Right lung (tissue), 10 donors: ENCODE measurements at places on chromosomes 6 and 20.
A peak's percentile ranks its signal among the peaks of the same experiment; 100 is the strongest.

DNA sequence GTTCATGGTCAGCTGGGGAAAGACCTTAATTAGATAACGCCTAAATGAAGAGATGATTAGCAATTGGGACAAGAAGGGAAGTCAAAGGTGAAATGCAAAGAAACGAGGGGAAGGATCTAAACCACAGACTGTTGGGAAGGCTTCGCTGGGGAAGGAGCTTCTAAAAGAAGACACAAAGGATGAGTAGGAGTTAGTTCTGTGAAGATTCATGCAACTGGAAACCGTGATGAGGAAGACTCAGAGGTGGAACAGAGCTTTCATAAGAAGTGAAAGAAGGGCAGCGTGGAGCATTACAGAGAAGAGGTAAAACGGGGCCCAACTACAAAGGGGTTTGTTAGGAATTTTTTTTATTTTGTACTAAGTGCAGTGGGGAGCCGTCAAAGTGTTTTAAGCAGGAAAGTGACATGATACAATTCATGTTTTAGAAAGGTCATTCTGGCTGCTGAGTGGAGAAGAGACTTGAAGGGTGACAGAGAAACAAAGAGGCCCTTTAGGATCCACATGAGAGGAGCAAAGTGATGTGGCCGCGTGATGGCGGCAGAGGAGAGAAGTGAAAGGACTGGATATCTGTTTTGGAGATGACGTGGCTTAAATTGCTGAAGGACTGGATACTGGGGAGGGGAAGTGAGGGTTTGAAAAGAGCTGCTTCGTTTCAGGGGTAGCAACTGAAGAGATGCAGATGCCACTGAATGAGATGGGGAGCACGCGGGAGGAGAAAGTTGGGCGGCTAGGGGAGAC is 33.6 kb downstream of the TTI1 start:
- DNase-seq = no peak

DNA sequence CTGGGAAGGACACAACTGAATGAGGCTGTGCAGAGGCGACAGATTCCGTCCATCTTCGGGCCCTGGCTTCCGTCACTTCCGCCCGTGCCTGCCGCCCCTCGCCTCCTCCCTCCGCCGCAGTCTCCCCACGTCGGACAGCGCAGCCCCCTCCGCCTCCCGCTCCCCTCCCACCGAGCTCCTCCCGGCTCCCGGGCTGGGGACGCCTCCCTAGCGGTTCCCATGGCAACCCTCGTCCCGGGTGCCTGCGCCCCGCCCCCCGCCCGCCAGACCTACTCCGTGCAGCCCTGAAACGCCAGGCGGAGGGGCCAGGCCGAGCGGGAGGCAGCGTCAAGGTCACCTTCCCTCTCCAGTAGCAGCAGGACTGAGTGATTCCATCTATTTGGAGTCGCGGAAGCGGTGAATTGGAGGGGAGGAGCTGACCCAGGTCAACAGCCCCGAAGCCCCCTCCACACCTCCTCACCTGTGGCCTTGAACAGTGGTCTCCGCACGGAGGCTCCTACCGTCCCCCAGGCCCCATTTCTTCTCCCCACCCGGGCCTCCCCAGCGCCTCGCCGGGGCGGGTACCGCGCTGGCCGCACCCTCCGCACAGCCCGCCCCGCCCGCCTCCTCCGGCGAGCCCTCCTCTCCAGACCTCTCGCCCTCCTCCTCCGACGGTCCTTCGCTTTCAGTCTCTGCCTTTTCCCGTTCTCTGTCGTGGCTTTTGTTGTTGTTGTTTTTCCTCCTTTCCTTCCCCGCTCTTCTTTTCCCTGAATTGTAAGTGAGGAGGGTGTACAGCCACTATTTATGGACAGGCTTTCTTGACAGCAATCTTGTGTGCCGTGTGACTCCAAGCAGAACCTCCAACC is 951 bp downstream of the NRSN2 start:
- DNase-seq = peak; percentile 94

DNA sequence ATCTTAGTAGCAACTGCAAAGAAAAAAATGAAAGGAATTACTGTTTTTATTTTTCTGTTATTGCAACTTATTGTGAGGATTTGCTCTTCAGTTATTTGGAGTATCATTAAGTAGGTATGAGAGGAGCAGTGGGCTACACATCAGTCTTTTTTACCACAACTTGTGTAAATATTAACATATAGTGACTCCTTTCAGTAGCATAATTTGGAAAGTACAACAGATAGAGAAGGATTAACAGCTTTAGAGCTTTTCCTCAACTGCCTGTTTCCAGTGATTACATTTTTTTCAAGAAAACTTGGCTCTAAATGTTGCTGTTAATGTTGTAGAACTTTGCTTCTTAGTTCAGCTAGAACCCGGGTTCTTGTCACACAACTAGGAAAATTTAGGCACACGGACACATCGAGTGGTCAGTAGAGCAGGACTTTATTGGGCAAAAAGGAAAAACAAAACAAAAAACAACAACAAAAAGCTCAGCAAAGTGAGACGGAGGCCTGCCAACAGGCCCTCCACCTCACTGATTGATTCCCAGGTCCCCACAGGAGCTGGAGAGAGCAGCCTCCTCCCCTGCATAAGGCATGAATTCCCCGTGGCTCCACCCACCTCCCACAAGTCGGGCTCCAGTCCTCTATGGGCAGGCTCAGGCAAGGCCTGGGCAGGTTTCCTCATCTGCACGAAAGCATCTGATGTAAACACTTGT is 75.1 kb downstream of the ADGRG6 start:
- DNase-seq = no peak

- no peak for DNase-seq
Measured at GRCh38 chr6:148345176-148345575, 2.5 kb downstream of the SASH1 start.

DNA sequence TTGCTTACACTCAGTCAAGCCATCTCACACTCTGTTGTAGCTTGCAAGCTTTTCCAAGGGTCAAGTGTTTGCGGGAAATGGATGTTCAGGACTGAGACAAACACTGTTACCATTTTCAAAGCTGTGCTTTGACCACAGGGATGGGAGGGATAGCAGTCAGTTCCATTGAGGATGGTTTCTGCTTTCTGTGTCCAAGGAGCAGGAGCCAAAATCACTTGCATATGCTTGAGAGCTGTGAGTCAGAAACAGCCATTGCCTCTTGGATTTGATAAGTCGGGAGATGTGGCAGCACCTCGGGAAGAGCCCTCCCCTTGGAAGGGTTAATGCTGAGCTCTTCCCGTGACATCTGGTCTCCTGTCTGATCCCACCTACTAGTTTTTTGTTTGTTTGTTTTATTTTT is 85.2 kb downstream of the TCP11 start:
- no peak for DNase-seq

- DNase-seq = no peak
Measured at GRCh38 chr6:89010825-89011224, 47.4 kb upstream of the RNGTT start.

DNA sequence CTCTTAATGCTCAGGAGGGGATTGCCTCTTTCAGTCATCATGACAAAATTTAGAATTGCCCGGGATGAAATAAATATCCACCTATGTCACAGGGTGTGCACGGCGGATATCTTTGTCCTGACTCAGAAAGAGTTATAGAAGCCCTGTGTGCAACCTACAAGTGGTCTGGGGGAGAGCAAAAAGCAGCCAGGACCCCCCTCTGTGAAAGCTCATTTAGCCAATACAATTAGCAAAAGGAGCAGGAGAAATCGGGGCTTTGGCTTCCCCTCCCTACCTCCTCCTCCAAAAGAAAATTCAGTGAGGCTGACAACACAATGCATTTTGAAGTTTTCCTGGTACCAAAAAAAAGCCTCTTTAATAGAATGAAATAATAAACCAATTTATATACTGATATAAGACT is 21.8 kb downstream of the FOXA2 start:
- no peak for DNase-seq

- DNase-seq = no peak
Measured at GRCh38 chr6:71502956-71503355, 214.3 kb downstream of the OGFRL1 start.

DNA sequence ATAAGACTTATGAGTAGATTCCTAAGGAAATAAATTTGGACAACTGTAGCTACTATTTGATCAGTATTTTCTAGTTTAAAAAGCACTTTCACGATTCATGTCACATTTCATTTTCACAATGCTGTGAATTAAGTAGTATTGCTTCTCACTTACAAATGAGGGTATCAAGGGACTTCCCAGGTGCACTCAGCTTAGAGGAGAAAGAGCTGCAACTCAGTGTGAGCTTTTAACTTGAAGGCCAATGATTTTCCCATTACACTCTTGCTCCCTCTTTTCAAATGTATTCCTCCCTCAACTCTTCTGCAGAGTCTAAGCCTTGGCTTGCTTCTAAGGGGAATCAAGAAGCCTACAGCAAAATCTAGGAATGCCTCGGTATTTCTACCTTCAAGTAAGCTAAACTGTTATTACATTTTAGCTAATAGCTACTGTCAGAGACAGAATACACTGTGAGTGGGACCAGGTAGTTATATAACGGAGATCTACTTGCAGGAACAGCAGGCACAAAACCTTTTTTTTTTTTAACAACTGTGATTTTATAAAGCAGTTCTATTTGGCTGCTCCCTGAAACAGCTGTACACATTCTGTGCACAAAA is 339.0 kb downstream of the SYNE1 start:
- no peak for DNase-seq

- no peak for DNase-seq
Measured at GRCh38 chr6:16694781-16695578, 66.3 kb downstream of the ATXN1 start.

DNA sequence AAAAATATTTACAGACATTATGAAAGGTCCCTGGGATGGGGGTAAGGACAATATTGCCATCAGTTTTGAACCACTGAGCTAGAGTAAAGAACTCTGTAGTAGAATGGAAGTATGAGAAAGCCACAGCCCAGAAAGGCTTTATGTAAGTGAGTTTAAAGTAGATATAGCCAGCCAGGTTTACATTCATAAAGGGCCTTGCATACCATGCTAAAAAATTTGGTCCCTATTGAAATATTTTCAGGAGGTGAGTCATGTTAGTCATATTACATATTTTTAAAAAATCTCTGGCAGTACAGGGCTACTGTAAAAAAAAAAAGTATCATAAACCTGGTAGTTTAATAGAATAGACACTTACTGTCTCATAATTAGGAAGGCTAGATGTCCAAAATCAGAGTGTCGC is 3.5 kb downstream of the ZKSCAN8 start:
- no peak for DNase-seq

DNA sequence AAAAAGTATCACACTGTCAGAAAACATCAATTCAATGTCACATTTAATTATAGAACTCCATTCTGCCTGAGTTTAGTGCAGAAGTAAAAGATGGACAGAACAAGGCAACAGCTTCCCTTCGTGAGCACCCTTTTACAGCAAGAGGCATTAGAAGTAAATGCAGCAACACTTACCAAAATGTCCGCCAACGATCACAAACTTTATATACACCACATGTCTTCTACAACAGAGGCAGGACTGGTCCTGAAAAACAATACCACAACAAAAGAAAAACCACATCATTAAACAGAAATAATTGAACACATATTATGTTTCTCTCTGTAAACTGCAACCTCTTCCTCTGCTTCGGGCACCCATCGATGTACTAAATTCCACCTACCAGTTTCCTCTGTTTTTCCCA is 92.9 kb downstream of the FYN start:
- DNase-seq = no peak

DNA sequence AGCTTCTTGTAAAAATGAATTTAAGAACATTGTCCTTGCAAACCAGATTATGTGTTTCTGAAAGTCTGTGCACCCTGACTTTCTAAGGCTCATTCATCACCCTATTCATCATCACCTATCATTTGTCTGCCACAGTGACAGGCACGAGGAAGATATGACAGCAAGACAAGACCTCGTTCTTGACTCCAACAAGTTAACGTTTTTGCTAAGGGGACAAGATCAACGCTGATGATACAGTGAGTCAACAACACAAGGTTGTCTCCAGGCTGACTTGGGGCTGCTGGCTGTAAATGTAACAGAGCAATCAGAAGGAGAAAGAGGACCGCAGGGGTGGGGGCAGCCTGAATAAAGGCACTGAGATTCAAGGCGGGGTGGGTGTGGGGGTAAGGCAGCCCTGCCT is 94.2 kb downstream of the FOXC1 start:
- DNase-seq = no peak

DNA sequence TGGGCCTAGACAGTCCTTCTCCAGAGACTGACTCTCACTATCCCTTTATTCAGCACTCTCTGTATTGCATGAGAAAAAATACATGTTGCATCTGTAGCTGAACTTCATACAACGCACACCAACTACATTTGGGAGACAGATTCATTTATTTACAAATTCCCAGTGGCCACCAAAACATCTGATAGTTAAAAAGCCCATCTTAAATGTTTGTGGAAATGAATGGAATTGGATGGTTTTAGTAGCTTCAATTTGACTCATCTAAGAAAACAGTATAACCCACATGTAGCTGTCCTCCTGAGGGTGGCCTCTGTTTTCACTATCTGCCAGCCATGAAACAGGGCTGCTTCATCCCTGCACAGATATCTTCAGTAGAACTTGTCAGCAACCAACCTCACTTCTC is 116.3 kb downstream of the PCSK2 start:
- DNase-seq = no peak
